ENCODE measurements at places on chromosomes 6 and 20. TPM values are rescaled to one million over a fixed set of nuclear protein-coding genes. Genes with fewer than 3 reads are reported as not detected.

Gene CGAS
- 5.6 TPM for total RNA-seq

Gene RSPH9
- 0.07 TPM for total RNA-seq

Gene HLA-F
- total RNA-seq = 12.5 TPM

Gene OR2H2
- not detected for total RNA-seq

Gene TOX2
- 0.28 TPM for total RNA-seq

Gene BANF2
- not detected for total RNA-seq

Gene RIPOR3
- total RNA-seq = 1.6 TPM

Gene C20orf141
- not detected for total RNA-seq

Gene CLPSL1
- total RNA-seq = not detected

Gene SMLR1
- not detected for total RNA-seq

Gene MCM3
- 25.3 TPM for total RNA-seq

Gene RAET1E
- 18.5 TPM for total RNA-seq

Gene ASIP
- total RNA-seq = not detected

Gene CLVS2
- not detected for total RNA-seq

Gene ECT2L
- total RNA-seq = 0.34 TPM

Gene RAET1G
- total RNA-seq = 65.6 TPM

Gene C20orf204
- 0.34 TPM for total RNA-seq

Gene TRIM10
- not detected for total RNA-seq

Gene JPH2
- total RNA-seq = 0.68 TPM

Gene FAM217B
- 6.8 TPM for total RNA-seq

Gene RALGAPB
- total RNA-seq = 51.0 TPM

Gene MAK
- total RNA-seq = not detected

Gene COL10A1
- not detected for total RNA-seq
